ENCODE measurements at places on chromosomes 12 and 14. TPM values are rescaled to one million over a fixed set of nuclear protein-coding genes. Genes with fewer than 3 reads are reported as not detected.
A peak's percentile ranks its signal among the peaks of the same experiment; 100 is the strongest.

DNA sequence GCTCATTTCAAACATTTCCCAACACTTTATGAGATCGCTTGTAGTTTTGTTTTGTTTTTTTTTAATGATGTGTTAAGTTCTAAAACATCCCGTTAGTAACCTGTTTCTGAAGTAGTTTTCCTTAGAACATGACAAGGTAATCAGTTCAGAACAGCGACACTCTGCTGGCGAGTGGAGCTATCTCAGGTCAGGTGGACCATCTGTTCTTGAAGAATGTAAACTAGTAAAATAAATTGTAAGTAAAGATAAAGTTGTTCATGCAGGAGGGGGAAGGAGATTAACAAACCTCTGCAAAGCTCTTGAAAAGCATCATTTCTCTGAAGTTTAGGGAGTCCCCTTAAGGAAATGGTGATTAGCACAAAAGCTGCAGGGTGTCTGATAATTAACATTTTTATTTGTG is 71.9 kb upstream of the DACT1 start:
- no peaks in the 10 kb centered on the region for H3K36me3 ChIP-seq
- DNase-seq: no peak
- H3K4me1 ChIP-seq: no peaks in the 10 kb centered on the region
- H3K4me3 ChIP-seq: no peak overlapping the region
- H3K27ac ChIP-seq: no peak overlapping the region

- peaks cover 11% of the 10 kb centered on the region for H3K4me1 ChIP-seq
- H3K27me3 ChIP-seq: no peaks in the 10 kb centered on the region
- no peak overlapping the region for H3K4me3 ChIP-seq
- H3K27ac ChIP-seq: no peak overlapping the region
Observed at GRCh38 chr12:31246470-31246850, 79.5 kb downstream of the SINHCAF start.

- no peak overlapping the region for H3K4me3 ChIP-seq
- peak; percentile 55 for DNase-seq
- no peaks in the 10 kb centered on the region for H3K27me3 ChIP-seq
Observed at GRCh38 chr12:94074980-94075629, 73.3 kb upstream of the PLXNC1 start.

- peaks cover 17% of the 10 kb centered on the region for H3K36me3 ChIP-seq
- no peak overlapping the region for H3K4me3 ChIP-seq
- no peaks in the 10 kb centered on the region for H3K27me3 ChIP-seq
- no peak overlapping the region for H3K27ac ChIP-seq
- H3K4me1 ChIP-seq: peaks cover 11% of the 10 kb centered on the region
- DNase-seq: no peak
Observed at GRCh38 chr12:57811028-57811755, 7.3 kb downstream of the AVIL start.

DNA sequence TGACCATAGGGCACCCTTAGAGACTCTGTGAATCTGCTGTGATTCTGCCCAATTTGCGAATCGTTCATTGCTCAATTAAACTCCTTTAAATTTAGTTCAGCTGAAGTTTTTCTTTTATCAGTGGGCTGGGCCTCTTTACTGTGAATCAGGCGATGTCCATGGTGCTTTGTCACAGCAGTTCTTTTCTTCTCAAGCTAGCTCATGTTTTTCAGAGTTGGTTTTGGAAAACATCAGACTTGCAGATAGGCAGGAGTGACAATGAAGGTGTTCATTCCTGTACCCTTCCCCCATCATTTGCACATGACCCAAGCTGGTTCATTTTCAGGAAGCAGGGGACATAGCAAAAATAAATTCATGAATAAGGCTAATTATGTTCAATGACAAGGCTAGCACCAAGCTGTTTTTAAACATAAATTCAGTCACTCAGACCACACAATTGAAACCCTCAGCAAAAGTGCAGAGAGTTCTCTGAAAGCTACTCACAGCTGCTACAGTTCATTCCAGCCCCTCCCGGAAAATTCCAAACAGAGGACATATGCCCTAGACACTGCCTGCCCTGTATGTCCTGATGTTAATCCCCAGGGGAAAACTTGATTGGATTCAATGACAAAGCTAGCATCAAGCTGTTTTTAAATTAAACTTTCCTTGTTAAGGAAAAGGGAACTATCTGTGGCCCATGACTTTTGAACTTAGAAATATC is 383.3 kb downstream of the C12orf75 start:
- H3K27ac ChIP-seq: no peak overlapping the region
- no peaks in the 10 kb centered on the region for H3K27me3 ChIP-seq
- H3K4me3 ChIP-seq: no peak overlapping the region
- no peaks in the 10 kb centered on the region for H3K4me1 ChIP-seq
- no peaks in the 10 kb centered on the region for H3K36me3 ChIP-seq
- DNase-seq: no peak

GRCh38 chr12:46209170-46209569 is 59.7 kb downstream of the SLC38A1 start:
- H3K36me3 ChIP-seq: no peaks in the 10 kb centered on the region
- no peak for DNase-seq
- no peak overlapping the region for H3K27ac ChIP-seq
- no peak overlapping the region for H3K4me3 ChIP-seq
- no peaks in the 10 kb centered on the region for H3K27me3 ChIP-seq

GRCh38 chr12:56143870-56144269 is 8.5 kb upstream of the MYL6B start:
- DNase-seq: no peak
- no peak overlapping the region for H3K4me3 ChIP-seq

- H3K27me3 ChIP-seq: no peaks in the 10 kb centered on the region
- no peak overlapping the region for H3K27ac ChIP-seq
- H3K4me1 ChIP-seq: peaks cover 25% of the 10 kb centered on the region
- no peak for DNase-seq
- H3K36me3 ChIP-seq: no peaks in the 10 kb centered on the region
Observed at GRCh38 chr12:51013441-51013840, 12.7 kb downstream of the SLC11A2 start.

GRCh38 chr14:51603495-51603894 is 48.2 kb upstream of the FRMD6 start:
- DNase-seq: no peak
- no peaks in the 10 kb centered on the region for H3K4me1 ChIP-seq
- H3K36me3 ChIP-seq: no peaks in the 10 kb centered on the region
- H3K4me3 ChIP-seq: no peak overlapping the region
- H3K27ac ChIP-seq: no peak overlapping the region

DNA sequence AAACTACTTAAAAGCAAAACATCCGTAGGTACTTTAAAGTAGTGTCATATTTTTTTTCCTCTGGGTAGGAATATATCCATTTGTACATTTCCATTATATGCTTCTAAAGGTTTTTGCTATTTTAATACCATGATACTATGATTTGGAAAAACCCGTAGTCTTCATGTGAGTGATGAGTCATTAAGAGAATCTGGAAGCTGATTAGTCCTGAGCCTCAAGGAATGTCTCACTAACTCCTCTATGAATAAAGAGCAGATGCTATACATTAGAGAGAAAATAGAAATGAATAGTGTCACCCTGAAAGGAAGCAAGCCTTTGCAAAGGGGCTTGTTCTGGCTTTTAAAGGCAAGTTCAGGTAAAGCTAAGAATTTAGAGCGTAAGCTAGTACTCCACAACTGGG is 432.1 kb downstream of the CCDC91 start:
- no peak for DNase-seq
- no peaks in the 10 kb centered on the region for H3K36me3 ChIP-seq
- no peak overlapping the region for H3K4me3 ChIP-seq
- H3K27me3 ChIP-seq: no peaks in the 10 kb centered on the region
- no peak overlapping the region for H3K27ac ChIP-seq

Gene HCAR3
- polyA plus RNA-seq: 108 TPM

Gene PRH2
- polyA plus RNA-seq: not detected

Gene CDH24
- polyA plus RNA-seq: 0.14 TPM

All from CD14-positive monocyte (primary cell).